ENCODE measurements at places on chromosomes 3 and 15. TPM values are rescaled to one million over a fixed set of nuclear protein-coding genes. Genes with fewer than 3 reads are reported as not detected.
A peak's percentile ranks its signal among the peaks of the same experiment; 100 is the strongest.

DNA sequence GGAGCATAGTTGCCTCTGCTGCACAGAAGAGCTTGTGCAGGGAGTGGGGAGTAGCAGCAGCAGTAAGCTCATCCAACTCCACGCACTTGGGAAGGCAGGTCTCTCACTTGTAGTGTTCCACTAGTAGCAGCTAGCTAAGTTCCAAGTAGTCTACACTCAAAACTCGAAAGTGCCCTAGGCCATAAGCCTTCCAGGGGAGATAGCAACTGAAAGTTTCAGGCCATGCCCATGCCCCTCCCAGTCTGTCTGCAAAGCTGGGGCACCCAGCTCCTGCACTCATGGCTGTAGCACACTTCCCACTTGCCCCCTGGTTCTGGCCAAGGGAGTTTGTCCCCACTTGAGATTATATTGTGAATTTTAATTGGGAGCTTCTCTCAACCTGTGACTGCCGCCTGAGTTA, 57.5 kb downstream of the MFSD1 start:
- no peak for DNase-seq

- no peak for DNase-seq
Observed at GRCh38 chr15:68668926-68669600, 90.3 kb downstream of the CORO2B start.

GRCh38 chr3:87503900-87504498, 227.6 kb upstream of the POU1F1 start:
- peak; percentile 8 for DNase-seq

GRCh38 chr15:58469432-58470353, 37.9 kb downstream of the LIPC start:
- no peak for DNase-seq

GRCh38 chr3:55060896-55061719, 133.2 kb upstream of the LRTM1 start:
- no peak for DNase-seq

DNA sequence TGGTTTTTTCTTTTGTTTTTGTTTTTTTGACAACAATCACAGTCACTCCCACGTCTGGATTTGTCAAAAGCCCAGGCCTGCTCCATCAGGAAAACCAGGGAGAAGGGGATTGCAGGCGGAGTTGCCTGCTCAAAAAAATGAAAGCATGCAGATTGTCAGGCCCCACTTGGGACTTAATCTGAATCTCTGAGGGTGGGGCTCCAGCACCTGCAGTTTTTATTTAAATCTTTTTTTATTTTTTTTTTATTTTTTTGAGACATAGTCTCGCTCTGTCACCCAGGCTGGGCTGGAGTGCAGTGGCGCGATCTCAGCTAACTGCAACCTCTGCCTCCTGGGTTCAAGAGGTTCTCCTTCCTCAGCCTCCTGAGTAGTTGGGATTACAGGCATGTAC, 140.9 kb downstream of the FOXP1 start:
- no peak for DNase-seq

GRCh38 chr3:113242096-113242581, 30.8 kb downstream of the BOC start:
- peak; percentile 65 for DNase-seq

DNA sequence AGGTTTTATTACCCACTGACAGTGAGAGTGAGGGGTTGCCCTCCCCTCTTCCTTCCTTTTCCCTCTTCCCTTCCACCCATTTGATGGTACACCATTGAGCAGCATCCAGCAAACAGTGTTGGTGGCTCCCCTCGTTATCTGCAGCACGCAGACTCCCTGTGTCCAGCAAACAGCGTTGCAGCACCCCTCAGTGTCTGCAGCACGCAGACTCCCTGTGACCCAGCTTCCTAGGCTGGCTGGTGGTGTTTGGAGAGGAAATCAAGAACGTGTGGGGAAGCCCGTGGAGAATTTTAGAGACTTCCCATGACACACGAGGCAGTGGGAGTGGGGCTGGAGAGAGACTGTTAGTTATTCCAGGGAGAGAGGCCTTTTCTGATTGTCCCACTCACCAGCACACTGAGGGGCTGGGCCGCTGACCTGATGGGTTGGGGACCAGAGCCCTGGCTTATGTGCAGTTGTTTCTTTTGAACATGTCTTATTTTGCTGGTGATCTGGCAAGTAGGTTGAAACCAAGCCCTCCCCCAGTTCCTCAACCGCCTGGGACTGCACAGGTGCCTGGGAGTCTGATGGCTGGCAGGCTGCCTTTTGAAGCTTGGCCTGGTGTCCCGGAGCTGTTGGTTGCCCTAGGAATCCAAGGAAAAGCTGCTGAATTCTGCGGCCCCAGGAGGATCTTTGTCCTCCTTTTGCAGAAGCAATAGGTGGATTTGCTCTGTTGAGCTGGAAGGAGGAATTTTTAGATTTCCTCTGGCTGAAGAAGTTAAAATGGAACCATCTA, 19.0 kb downstream of the APBA2 start:
- DNase-seq, result no peak

GRCh38 chr15:56534728-56535127, 69.8 kb upstream of the MNS1 start:
- no peak for DNase-seq

DNA sequence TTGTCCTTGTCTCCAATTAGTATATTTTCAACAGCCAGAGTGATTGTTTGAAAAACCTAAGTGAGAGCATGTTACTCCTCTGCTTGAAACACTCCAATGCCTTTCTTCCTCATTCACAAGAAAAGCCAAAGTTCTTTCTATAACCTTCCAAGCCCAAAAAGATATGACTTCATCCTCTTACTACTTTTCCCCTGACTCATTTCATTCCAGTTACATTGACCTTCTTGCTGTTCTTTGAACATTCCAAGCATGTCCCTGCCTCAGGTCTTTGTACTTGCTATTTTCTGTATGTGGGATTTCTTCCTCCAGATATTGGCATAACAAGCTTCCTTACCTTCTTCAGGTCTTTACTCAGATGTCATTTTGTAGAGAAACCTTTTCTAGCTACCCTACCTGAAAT, 28.3 kb downstream of the EHHADH start:
- DNase-seq, result no peak

- no peak for DNase-seq
Observed at GRCh38 chr3:20101041-20101440, 60.8 kb downstream of the KAT2B start.

DNA sequence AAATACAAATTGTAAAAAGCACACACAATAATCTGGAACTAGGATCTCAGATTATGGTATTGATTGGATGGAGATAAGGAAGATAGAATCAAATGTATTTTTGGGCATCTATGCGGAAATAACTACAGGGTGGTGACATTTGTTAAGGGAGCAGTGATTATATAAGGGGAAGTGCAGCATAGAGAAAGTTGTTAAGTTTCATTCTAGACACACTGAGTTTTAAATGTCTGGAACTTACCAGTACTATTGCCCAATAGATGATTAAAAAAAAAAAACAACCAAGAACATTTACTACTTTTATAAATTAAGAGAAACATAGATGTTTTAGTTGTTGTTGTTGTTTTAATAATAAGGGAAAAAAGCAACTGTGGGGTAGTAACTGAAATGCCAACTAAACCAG, 32.1 kb upstream of the C3orf38 start:
- no peak for DNase-seq

- no peak for DNase-seq
Observed at GRCh38 chr3:156610154-156610553, 55.2 kb upstream of the SSR3 start.

GRCh38 chr3:2826036-2826435, 284.1 kb downstream of the IL5RA start:
- no peak for DNase-seq

- no peak for DNase-seq
Observed at GRCh38 chr15:79408041-79408440, 24.1 kb upstream of the MINAR1 start.

DNA sequence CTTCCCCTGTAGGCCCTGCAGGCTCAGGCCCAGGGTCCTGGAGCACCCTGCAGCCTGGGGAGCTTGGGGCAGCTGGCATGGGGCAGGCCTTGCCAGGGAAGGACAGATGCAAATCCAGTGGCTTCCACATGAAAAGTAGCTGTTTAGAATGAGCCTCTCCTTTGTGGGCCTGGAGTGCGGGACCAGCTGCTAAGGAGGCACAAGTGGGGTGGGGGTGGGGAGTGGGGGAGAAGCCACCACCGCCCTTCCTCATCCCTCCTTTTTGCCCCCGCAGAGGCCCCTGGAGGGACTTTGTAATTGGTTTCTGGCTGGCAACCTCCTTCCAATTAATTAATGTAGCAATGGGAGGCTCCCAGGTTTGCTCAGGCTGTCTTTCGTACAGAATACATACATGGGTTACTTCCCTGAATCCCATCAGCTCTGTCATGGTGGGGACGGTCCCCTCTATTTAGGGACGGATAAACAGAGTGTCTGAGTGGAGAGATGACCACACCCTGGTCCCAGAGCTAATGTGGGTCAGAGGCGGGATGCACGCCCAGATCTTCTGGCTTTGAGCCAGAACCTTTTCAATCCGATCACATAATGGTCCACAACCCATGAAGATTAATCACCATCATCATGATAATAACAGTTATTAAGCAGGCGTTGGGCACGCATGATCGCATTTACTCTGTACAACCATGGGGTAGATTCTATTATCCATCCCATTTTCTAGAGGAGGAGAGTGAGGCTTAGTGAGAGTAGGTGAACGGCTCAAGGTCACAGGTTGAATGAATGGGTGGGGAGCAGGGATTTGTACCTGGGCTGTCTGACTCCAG, 6.2 kb downstream of the CORO2B start:
- no peak for DNase-seq

DNA sequence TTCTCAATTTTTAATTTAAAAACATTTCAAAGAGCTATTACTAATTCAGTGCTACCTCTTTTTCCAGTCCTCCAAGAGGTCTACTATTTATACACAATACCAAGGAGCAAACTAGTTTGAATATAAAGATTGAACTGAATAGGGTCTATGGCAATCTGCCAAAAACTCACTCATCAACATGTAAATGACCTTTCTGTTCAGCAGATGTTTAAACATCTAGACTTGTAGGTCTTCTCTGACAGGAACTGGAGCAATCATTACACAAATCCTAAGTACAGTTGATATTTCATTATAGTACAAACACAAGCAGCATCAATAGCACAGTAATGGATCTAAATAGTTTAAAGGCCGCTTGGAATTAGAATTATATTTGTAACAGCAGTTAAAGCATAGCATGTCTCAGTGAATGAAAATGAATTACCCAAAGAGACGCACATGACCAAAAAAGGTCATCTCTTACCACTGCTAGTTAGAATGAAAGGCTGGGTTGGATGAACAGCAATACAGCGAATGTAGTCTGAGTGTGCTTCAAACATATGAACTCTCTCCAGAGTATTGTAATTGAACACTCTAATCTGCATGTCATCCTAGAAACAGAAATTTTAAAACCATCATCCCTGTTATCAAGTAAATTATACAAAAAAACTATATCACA, 10.7 kb downstream of the COPB2 start:
- DNase-seq, result no peak

DNA sequence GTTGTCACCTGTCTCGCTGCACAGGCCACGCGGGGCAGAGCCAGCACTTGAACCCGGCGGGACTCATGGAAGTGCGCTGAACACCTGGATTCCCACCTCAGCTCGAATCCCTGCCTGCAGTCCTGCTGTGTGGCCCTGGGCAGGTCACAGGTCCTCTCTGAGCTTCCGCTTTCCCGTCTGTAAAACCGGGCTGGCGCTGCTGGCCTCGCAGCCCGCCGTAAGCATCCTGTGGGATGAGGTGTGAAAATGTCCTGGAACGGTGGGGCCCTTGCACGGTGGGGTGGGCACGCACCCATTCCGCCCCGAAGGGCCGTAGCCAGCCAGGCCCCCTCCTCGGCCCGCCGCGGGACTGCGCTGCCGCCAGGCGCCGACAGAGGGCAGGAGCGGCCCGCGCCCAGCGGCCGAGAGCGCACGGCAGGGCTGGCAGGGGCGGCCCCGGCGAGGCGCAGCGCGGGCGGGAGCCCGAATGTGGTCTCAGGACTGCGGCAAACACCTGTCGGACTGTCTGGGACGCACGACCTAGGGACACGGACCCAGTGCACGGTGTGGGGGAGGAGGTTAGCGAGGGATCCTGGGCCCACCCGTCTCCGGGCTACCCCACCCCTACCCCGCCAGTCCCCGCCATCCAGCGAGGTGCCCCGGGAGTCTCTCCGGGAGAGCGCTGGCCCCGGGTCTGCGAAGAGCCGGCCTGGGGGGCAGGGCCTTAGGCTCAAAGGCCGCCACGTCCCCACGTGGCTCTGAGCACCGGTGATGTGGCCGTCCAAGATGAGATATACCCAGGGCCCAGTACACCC, 40.4 kb downstream of the DNAJB8 start:
- no peak for DNase-seq

GRCh38 chr3:23829242-23829934, 23.6 kb downstream of the UBE2E1 start:
- DNase-seq, result no peak

- no peak for DNase-seq
Observed at GRCh38 chr3:168812234-168812633, 716.5 kb upstream of the GOLIM4 start.

DNA sequence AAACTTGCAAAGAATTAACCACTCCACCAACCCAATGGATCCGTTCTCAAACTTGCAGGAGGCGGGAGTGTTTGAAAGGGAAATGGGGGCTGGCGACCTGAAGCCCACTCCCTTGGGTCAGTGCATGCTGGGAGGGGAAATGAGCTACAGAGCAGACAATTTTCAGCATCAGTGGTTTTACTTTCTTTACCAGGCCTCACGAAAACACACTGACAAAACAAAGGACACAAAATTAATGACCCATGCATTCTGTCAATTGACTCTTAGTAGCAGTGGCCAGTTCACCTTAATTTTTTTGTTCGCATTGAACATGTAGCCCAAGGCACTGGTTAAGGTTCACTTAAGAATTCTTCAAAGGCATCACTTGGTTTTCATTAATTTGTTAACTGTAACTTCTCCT, 413.5 kb downstream of the MECOM start:
- DNase-seq, result no peak

DNA sequence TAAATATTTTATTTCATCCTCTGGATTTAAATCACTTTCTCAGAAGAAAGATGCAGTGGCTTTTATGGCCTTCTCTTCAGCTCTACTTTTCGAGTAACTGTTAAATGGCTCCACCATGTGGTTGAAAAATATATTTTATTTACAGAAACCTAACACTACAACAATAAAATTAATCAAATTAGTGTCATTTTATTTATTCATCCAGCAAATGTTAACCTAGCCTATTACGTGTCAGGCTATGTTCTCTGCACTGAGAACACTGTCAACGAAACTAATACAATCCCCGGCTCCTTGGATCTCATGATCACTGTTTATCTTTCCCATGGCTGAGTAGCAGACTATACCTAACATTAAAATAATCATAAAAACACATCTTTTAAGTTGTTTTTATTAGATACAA, 148.0 kb upstream of the OSTN start:
- DNase-seq, result peak; percentile 13

The SLC27A2 gene
- 67.2 TPM for polyA plus RNA-seq

The TTLL13 gene
- 0.39 TPM for polyA plus RNA-seq

The DPPA4 gene
- 5.2 TPM for polyA plus RNA-seq

The FOXB1 gene
- polyA plus RNA-seq, result 0.08 TPM

The ALDH1A3 gene
- polyA plus RNA-seq, result 3.3 TPM

The KLHL40 gene
- polyA plus RNA-seq, result not detected

The INSYN1 gene
- polyA plus RNA-seq, result 13.9 TPM

The RAB11A gene
- 331 TPM for polyA plus RNA-seq

The IGSF10 gene
- 1.8 TPM for polyA plus RNA-seq

The ARHGEF26 gene
- polyA plus RNA-seq, result 13.1 TPM

The WNT7A gene
- not detected for polyA plus RNA-seq

The EIF5A2 gene
- 8.1 TPM for polyA plus RNA-seq

The CLRN1 gene
- not detected for polyA plus RNA-seq

Data from right renal cortex interstitium (tissue), 3 donors.